Effector memory CD4-positive, alpha-beta T cell (primary cell): ENCODE measurements at places on chromosomes 5 and 9.

DNA sequence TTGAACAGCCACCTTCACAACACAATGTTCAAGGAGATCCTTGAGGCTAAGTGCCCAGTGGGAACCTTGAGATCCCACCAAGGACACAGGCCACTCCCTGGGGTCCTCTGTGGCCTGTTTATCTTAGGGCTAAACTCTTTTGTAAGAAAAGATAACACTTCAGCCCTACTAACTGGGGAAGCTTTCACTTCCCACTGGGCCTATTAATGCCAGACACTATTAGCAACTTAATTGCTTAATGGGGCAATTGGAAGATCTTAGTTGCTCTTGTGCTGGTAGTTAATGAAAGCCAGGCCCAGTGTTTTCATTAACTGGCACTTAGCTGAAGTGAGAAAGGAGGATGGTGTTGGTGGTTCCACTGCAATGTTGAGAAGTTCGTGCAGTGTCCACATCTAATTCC is 117.1 kb downstream of the EGFLAM start:
- no peak for DNase-seq

- DNase-seq = no peak
These were observed 172.3 kb downstream of the PDZD2 start for GRCh38 chr5:31811210-31811609.

DNA sequence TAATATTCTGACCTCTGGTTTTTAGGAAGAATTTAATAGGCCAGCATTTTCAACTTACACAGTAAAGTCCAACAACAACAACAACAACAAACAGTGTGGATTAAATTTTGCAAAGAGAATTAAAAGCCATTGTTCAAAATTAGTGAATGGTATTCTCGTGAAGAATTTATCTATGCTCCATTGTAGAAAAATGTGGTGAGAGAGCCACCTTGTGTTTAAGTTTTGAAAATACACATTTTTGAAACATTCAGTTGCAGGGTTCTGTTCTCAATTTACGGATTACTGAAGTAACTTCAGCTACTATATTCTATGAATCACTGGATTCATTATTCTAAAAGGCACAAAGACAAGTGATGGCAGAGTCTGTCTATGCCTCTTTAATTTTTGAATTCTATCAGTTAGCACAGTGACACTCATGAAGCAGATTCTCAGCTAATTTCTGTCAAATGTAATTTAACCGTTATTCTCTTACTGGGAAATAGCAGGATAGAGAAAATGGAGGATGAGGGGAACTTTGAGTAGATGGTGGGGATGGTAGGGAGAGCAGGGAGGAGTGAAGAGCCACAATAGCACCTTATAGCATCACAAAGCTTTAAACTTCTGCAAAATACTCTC is 11.0 kb downstream of the CCDC152 start:
- DNase-seq = no peak

DNA sequence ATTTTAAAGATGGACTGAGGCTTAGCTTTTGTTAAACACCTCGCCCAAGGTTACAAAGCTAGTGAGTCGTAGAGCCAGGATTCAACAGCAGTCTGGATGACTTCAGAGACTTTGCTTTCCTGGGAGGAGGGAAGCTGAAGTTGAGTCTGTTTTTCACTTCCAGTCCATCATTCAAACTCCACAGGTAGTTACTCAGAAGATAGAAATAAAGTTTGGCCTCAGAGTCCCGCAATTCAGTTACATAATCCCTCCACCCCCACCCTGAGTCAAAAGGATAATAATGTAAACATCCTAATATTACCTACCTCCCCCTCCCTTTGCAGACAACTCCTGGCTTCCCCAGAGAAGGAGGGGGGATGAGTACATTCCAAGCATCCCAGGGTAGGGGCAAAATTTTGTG is 8.1 kb downstream of the HBEGF start:
- no peak for DNase-seq

DNA sequence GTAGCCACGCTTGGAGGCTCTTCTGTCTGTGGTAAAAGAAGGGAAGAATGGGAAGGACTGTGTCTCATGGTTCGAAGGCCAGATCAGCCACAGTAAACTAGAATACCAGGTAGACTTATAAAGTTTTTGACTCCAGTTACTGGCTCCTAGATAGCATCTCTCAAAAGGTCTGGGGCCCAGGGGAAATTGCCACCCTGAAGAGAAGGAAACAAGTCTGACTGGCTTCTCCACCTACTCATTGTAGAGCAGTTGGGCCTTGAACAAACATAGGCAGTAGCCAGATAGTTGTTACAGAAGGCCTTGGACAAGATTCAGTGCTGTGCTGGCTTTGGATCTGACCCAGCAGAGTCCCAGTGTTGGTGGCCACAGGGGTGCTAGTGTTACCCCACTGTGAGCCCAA is 890.4 kb downstream of the EFNA5 start:
- no peak for DNase-seq
